ENCODE measurements at places on chromosomes 6 and 20. TPM values are rescaled to one million over a fixed set of nuclear protein-coding genes. Genes with fewer than 3 reads are reported as not detected.

The TLDC2 gene
- total RNA-seq, result not detected

The NRSN1 gene
- 31.6 TPM for total RNA-seq

The HSF2 gene
- 80.1 TPM for total RNA-seq

The TRIM15 gene
- total RNA-seq, result not detected

The C20orf204 gene
- 4.4 TPM for total RNA-seq

The MEP1A gene
- total RNA-seq, result not detected

The NMBR gene
- 6.6 TPM for total RNA-seq

The FHL5 gene
- 0.63 TPM for total RNA-seq

The DTNBP1 gene
- total RNA-seq, result 7.8 TPM

The PIGT gene
- 27.2 TPM for total RNA-seq

The PAX1 gene
- not detected for total RNA-seq

The MYL9 gene
- not detected for total RNA-seq

The GINS1 gene
- 6.9 TPM for total RNA-seq

The ID4 gene
- total RNA-seq, result 82.0 TPM

The VGLL2 gene
- not detected for total RNA-seq

The SMOC2 gene
- total RNA-seq, result 1.3 TPM

The SYCP2 gene
- total RNA-seq, result 5.3 TPM

The IL17F gene
- total RNA-seq, result not detected

The ADGRF1 gene
- total RNA-seq, result not detected

The RFX6 gene
- total RNA-seq, result not detected

The ULBP2 gene
- total RNA-seq, result 3.4 TPM

The GGTLC1 gene
- total RNA-seq, result not detected

The SNAP25 gene
- 100 TPM for total RNA-seq

The GABRR1 gene
- not detected for total RNA-seq

The CEP85L gene
- 58.2 TPM for total RNA-seq

The CDSN gene
- not detected for total RNA-seq

The SLC22A7 gene
- total RNA-seq, result 1.9 TPM

The GHRH gene
- total RNA-seq, result not detected

The MPIG6B gene
- not detected for total RNA-seq

The TP53TG5 gene
- 1.9 TPM for total RNA-seq

The CALHM4 gene
- total RNA-seq, result not detected

The PLAGL2 gene
- total RNA-seq, result 2.8 TPM

The DCDC2 gene
- 1.3 TPM for total RNA-seq

The GTSF1L gene
- total RNA-seq, result not detected

The SLC52A3 gene
- total RNA-seq, result not detected

The STMND1 gene
- total RNA-seq, result not detected

The CFAP206 gene
- 3.1 TPM for total RNA-seq

The SLC2A10 gene
- total RNA-seq, result 5.6 TPM

The PRDM13 gene
- not detected for total RNA-seq

The EYS gene
- 1.9 TPM for total RNA-seq

The HLA-DMB gene
- total RNA-seq, result 0.31 TPM

The BTN1A1 gene
- total RNA-seq, result not detected

The ULBP3 gene
- 6.3 TPM for total RNA-seq

The EMILIN3 gene
- 3.1 TPM for total RNA-seq

The LGSN gene
- total RNA-seq, result 0.63 TPM

The BANF2 gene
- total RNA-seq, result not detected

The ECT2L gene
- 0.31 TPM for total RNA-seq

The RRAGD gene
- total RNA-seq, result 57.0 TPM

The XRN2 gene
- 77.6 TPM for total RNA-seq

The PAK5 gene
- total RNA-seq, result 67.0 TPM

Data from parietal lobe (tissue), 2 donors.